SW480 (cell line): ENCODE measurements at places on chromosomes 13 and 19.

DNA sequence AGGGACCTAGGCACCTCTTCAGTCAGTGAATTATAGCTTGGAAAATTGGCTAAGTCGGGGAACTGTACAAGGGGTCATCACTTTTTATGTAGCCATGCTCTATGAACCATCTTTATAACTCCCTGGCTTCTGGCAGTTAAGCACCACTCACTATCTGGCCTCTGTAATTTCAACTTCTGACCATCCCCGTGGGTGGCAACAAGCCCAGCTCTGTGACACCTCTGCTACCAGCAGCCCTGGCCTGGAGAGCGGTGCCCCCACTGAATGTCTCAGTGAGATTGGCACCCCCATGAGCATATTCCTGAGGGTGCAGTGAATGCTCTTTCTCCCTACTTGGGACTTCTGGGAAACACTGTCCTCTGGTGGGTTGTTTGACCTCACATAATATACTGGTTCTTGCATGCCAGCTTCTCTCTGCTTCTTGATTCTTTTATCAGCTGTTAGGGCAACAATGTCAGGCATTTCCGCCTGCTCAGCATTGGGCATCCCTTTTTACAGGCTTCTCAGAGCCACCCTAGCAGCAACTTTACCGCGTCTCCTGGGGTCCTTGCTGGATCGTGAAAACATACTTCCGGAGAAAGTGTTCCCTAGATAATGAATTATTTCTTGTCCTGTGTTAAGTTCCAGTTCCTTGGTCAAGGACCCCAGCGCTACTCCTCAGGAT lies 10.4 kb downstream of the KL start:
- no peak for DNase-seq

DNA sequence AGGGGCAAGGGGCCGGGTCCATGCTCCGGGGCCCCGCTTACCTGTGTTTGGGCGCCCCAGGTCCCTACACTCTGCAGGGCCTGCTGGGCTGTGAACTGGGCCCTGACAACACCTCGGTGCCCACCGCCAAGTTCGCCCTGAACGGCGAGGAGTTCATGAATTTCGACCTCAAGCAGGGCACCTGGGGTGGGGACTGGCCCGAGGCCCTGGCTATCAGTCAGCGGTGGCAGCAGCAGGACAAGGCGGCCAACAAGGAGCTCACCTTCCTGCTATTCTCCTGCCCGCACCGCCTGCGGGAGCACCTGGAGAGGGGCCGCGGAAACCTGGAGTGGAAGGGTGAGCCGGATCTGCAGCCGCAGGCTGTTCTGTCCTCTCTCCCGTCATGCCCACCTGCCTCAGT lies 1.7 kb downstream of the FCGRT start:
- DNase-seq, result no peak

DNA sequence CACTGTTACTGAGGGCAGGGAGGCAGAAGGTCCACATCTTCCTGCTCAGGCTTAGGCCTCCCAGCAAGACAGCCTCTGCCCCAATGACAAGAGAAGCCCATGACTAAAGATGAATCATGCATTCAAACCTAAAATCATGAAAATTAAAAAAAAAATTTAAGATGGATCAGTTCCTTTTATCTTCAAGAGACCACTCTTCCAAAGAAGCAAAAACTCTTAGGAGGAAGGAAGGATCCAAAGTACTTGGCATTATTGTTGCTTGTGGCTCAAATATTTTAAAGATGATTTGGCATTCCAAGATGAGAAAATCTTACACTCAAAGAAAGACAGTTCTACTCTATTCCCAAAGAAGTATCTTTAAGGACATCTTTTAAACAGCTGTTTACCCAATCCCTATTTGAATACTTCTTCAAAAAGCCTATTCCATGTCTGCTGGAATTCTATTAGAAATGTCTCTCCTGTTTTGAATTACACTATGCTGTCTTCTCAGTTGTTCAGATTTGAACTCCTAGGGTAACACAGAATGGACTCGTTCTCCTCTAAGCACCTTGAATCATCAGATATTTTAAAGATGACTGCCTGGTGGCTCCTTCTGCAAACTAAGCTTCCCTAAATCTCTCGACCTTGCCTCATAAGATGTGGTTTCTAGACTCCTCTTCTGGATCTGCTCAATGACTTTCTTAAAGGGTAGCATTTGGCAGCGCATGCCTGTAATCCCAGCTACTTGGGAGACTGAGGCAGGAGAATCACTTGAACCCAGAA lies 7.0 kb downstream of the SERP2 start:
- no peak for DNase-seq

GRCh38 chr19:29614046-29614445 lies 8.0 kb downstream of the POP4 start:
- no peak for DNase-seq

DNA sequence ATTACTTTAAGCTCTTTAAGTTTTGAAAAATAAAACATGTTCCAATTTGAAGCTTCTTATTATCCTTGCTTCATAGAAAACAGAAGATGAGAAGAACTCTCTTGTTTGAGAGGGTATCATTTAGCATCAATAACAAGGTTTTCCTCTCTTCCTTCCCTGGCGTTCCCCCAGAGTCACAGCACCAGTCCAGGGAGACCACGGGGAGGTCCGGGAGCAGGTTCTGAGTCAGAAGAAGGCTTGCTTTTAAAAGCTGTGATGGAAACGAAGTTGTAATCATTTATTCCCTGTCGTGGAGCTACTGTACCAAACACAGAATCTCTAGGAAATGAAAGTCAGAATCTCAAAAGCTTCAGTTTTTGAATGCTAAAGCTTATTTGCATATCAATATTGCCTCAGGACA lies 174.0 kb upstream of the LSM14A start:
- DNase-seq, result no peak

- no peak for DNase-seq
These were observed 1.2 kb upstream of the GRAMD1A start for GRCh38 chr19:34998777-34999497.

DNA sequence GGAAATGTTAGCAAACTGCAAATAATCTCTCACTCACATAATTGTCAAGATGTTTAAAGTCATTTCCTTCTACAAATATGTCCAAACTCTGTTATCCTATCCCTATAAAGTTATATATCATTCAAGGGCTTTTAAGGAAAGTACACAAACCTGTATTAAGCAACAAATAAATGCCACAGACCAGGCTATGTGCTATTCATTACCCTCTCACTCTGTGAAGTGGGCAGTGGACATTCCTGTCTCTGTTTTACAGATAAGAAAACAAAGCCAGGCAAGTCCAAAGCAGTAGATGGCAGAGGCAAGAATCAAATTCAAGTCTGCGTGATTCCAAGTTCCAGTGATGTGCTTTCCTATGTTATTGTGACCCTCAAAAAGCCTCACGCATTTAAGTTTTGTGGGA lies 140.6 kb downstream of the LHFPL6 start:
- DNase-seq, result peak; percentile 35

GRCh38 chr13:99085808-99086266 lies 108.0 kb upstream of the DOCK9 start:
- DNase-seq, result no peak

- DNase-seq, result no peak
These were observed 117.6 kb upstream of the SOX21 start for GRCh38 chr13:94829837-94830365.

- DNase-seq, result no peak
These were observed 453.6 kb upstream of the PRR20A start for GRCh38 chr13:56687131-56687530.

DNA sequence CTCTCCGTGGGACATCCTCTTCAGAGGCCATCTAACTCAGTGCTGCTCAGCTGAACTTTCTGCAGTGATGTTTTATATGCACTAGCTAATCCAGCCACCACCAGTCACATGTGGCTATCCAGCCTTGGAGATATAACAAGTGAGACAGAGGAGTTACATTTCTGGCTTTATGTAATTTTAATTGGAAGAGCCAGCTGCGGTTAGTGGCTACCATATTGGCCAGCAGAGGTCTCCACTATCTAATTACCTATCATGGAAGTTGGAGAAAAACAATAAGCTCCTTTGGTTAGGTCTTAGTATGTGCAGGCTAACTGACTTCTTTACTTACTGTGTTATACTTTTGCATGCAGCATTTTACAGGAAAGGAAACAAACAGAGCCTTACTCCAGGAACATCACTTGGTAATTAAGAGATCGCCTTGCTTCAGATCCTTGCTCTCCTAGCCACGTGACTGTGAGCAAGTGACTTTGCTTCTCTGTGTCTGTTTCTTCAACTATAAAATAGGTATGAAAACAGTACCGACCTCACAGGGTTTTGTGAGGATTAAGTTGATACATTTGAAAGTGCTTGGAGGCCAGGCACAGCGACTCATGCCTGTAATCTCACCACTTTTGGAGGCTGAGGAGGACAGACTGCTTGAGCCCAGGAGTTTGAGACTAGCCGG lies 1.6 kb upstream of the KLK10 start:
- DNase-seq, result peak; percentile 90

DNA sequence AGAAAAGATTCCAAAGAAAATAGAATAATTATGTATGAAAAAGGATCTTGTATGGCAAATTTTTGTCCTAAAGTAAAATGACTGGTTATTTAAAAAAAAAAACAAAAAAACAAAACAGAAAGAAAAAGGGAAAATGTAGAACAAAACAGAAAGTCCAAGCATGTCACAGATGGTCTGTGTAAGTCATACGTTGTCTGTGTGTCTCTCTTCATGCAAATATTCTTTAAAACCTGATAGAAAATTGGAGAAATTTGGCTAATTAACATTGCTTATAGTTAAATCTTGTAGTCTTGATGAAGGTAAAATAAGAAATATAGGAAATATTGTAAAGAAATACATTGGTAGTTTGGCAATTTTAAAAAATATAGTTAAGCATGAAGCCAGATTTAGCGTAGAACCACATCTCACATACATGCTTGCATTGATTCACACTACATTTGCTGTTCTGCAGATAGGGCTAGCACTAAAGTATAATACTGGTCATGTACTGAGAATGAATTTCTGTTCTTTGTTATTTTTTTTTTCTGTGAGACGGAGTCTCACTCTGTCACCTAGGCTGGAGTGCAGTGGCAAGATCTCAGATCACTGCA lies 58.4 kb downstream of the SPRYD7 start:
- DNase-seq, result no peak

GRCh38 chr19:6491802-6492592 lies 10.1 kb downstream of the TUBB4A start:
- DNase-seq, result no peak

DNA sequence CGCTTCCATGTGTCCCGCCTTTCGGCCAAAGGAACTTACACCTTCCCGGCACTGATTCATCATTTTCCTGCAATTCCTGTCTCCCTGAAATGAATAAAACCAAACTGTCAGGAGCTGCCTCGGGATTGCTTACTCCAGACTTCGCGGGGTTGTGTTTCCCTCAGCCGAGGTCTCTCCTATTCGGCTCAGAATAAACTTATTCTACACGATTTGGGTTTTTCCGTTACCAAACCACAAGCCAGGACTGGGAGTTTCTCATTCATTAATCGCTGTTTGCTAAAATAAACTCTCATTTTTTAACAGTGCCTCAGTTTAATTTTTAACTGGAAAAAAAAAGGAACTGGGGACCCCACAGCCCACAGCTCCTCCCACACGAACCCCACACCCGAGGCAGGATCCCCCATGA lies 667 bp downstream of the ZNF878 start:
- DNase-seq, result peak; percentile 48

GRCh38 chr19:45385392-45386221 lies 15.2 kb upstream of the ERCC2 start:
- no peak for DNase-seq

- DNase-seq, result no peak
These were observed 13.8 kb upstream of the PTPRS start for GRCh38 chr19:5354403-5354802.

- no peak for DNase-seq
These were observed 9.9 kb downstream of the NACC1 start for GRCh38 chr19:13127811-13128575.

DNA sequence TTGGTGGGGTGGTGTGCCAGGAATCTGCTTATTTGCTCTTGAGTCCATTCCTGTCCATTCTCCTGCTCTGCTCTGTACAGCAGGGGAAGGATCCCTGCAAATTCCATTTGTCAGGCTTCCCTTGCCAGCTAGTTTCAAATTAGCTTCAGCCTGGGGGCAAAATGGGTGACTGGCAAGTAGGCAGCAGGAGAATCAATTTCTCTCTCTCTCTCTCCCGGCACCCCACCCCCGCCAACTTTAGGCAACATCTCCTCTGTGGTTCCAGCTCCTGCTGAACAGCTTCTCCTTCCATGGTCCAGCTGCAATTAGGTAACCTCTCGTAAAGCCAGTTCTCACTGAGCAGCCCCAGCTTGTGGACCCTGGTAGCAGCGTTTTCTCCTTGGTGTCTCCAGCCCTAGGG lies 6.7 kb upstream of the MYCBP2 start:
- DNase-seq, result no peak

DNA sequence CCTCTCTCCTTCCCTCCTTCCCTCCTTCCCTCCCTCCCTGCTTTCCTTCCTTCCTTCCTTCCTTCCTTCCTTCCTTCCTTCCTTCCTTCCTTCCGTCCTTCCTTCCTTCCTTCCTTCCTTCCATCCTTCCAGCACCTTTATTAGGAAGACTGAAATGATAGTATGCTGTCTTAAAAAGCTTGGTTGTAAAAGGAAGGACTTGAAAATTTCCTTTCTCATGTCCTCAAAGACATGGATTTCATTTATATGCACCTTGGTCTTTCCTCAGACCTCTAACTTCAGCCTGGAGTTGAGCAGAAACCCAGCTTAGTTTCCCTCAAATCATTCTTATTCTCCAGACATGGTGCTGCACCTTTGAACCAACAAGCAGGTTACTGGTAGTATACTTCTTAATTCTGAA lies 141.7 kb downstream of the GPC6 start:
- DNase-seq, result no peak

DNA sequence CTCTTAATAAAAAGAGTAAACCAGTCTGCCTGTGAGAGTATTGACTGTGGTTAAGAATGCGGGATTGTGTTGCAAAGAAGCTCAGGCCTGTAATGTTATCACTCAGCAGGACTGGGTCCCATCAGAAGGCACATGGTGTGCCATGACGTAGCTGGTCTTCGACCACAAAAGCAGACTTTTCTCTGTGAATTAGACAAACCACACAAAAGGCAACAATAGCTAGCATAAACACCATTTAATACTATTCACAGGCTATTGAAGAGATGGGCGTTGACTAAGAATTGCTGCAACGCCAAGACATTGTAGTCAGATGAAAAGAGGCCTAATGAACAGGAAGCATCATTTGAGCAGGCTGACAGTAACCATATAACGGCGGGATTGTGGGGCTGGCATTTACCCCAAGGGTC lies 235.6 kb upstream of the SOX21 start:
- no peak for DNase-seq

DNA sequence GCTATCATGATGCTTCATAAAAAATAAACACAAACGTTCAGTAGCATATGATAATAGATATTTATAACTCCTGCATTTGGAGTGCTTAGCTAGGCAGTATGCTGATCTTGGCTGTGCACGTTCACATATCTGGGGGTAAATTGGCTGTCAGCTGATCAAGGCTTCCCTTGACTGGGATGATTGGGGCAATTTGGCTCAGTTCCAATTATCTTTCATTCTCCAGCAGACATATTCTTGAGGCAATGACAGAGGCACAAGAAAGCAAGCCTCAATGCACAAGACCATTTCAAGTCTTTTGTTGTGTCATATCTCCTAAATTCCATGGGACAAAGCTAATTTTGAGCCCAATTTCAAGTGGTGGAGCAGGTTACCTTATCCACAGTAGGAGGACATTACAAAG lies 142.0 kb downstream of the DLEU7 start:
- DNase-seq, result no peak
